ENCODE measurements at places on chromosomes 3 and 15.

GRCh38 chr3:97763586-97764406, 762 bp upstream of the ARL6 start:
- no peak for DNase-seq

DNA sequence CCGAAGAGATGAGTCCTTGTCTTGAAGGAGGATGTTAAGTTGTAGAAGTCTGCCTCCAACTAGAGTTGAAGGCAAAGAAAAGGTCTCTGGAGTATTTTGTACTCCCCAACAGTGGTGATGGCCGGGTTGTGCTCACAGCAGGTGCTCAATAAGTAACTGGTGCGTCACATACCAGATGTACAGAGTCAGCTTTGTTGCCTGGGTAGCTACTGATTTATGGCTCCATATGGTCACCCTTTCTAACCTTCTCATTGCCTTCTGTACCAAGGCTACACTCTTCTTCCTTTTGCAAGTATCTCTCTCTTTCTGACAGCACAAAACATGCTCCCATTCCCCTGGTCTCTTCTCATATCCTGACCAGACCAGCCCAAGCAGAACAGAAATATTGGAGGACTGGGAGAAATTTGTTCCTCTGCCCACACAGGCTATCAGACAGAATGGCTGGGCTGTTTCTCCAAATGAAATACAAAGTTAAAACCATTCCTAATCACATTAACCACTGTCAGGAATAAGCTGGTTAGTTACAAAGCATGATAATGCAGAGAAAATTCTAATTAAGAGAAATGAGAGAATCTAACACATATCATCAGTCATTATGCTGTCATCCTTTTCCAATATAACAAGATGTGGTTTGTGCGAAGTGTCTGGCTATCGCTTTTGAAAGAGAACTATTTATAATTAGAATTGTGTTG, 150.1 kb upstream of the LRRN1 start:
- DNase-seq: no peak

GRCh38 chr15:40650479-40650878, 44.5 kb upstream of the RAD51 start:
- no peak for DNase-seq

DNA sequence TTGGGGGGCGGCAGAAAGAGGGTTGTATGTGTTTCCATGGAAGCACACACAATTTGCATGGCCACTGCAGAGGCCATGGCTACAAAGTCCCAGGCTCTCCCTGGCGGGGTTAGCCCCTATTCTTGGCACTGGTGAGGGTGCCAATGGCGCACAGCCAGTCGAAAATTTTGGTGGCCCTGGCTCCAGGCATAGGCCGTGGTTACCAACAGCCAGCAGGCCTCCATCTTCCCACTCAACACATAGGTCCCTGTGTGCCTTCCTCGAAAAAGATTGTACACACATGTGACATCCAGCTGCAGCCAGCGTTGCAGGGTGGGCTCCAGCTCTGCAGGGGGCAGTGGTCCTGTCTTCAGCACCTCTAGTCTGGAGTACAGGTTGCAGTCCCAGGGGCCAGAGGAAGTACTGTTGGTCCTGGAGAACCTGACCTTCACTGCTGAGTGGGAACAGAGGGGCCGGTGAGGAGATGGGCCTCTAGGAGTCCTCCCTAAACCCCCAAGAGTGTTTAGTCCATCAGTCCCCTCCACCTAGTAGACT, 7.1 kb downstream of the P4HTM start:
- DNase-seq: no peak

GRCh38 chr15:98776607-98777281, 128.4 kb downstream of the IGF1R start:
- DNase-seq: no peak

DNA sequence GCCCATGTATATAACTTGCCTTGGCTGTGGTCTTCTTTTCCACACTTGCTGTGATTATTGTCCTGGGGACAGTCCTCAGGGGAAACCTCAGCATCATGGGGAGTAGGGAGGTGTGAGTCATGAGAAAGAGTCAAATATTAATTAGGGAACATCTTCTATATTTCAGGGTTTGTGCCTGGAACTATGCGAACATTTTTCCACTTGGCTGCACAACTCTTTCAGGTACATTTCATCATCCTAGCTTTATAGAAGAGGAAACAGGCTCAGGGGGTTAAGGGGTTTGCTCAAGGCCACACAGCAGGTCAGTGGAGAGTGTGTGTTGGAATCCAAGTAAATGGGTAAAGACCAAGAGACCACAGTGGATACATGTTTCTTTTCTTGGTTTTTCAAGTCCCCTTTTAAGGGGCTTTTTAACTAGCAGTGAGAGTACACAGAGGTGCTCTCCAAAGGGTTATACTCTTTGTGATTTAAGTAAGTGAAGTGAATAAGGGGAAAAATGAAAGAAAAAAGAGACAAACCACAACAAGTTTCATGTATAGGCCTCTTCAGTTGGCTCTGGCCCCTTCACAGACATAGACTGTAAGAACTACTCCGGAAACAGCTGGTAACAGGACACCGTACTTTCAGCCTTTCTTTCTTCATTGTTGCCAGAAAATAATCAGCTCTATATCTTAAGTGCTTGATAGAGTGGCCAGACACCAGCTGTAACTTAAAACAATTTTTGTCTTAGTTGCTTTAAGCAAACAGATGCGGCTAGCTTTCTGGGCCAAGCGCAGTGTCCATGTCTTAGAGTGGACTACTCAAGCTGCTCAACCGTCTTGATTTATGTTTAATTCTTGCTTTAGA, 64.6 kb downstream of the EEFSEC start:
- DNase-seq: no peak

- DNase-seq: no peak
Observed at GRCh38 chr3:71548705-71549384, 34.7 kb downstream of the FOXP1 start.

- peak; percentile 26 for DNase-seq
Observed at GRCh38 chr3:194112120-194113106, 23.5 kb upstream of the HES1 start.

- no peak for DNase-seq
Observed at GRCh38 chr15:51775967-51776816, 24.8 kb downstream of the TMOD2 start.

- no peak for DNase-seq
Observed at GRCh38 chr3:169948559-169949448, 17.8 kb upstream of the SEC62 start.

GRCh38 chr3:22935040-22935439, 268.1 kb upstream of the UBE2E2 start:
- no peak for DNase-seq

DNA sequence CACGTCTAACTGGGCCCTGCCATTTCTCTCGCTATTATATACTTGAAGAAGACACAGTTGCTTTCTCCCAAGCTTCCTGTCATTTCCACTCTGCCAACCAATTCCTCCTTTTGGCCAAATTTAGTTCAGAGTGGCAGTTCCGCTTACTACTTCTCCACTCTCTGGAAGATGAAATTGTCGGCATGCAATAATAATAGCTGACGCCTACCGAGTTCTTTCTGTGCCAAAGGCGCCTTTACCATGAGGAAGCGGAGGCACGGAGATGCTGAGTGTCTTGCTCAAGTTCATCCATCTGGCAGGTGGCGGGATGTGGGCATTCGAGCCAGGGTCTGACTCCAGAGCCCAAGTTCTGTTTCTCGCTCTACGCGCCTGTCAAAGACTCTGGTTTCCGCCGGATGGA, 14.6 kb upstream of the NRROS start:
- DNase-seq: no peak

DNA sequence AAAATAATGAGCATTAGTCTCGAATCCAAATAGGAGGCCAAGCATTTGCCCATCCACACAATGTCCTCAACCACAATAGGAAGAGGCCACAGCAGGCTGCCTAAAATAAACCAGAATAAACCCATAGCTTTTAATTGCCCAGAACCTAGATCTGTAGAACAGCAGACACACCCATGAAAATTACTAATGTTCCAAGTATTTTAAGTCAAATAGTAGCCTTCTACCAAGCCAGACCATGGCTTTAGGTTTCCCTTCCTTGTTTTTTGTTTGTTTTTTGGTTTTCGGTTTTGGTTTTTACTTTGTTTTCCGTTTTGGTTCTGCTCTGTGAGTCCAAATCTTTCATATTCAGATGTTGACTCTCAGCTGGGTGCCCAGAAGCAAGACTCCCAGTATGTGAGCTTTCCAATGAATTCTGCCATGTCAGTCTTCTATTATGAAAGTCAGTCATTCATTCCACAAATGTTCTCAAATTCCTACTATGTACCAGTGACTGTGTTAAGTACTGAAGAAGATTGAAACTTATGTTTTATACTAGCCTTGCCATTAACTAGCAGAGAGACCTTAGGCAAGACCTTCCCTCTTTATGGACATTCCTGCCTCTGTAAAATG, 57.8 kb upstream of the BOC start:
- no peak for DNase-seq

DNA sequence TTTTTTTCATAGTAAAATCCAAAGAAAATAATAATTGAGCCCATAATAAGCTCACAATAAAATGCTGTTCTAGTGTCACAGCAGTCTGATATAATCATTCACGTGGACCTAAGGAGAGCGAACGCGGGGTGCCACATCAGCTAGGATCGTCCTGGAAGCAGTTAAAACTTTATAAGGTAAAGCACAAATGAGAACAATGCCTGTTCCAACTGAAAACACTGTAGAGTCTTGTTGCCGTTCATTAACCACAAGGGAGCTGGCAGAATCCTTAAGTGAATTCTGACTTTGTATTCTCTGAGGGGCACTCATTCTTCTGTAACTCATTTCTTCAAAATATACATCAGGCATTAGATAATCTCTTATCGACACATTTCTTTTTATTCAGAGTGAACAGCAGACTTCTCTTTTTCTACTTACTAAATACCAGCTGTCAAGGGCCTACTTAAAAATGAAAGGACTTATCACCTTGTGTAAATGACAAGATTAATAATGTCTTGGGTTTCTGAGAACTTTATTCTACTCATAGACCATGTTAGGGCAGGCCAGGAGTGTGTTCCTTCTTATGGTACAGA, 524.6 kb downstream of the MECOM start:
- DNase-seq: no peak

GRCh38 chr15:64447536-64448315, 12.7 kb upstream of the ZNF609 start:
- no peak for DNase-seq

DNA sequence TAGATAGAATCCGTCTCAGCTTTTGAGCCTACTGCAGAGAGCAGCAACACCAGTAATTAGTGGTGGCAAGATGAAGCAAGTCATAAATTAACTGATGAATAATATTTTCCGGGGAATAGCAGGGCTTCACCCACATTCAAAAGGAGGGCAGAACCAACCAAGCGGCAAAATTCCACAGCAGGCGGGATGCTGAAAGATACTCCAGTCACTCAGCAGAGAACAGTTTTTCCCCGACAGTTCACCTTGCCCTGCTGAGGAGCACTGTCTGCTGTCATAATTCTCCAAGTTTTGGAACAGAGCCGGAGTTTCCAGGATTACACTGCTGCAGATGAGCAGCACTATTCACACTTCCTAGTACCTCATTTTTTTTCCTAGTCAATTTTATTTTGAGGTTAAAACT, 274.7 kb downstream of the CD47 start:
- no peak for DNase-seq

- no peak for DNase-seq
Observed at GRCh38 chr3:55708242-55708641, 221.1 kb upstream of the WNT5A start.

GRCh38 chr15:91108421-91108820, 8.4 kb downstream of the SV2B start:
- no peak for DNase-seq

GRCh38 chr3:47613722-47614121, 35.1 kb upstream of the CSPG5 start:
- no peak for DNase-seq

DNA sequence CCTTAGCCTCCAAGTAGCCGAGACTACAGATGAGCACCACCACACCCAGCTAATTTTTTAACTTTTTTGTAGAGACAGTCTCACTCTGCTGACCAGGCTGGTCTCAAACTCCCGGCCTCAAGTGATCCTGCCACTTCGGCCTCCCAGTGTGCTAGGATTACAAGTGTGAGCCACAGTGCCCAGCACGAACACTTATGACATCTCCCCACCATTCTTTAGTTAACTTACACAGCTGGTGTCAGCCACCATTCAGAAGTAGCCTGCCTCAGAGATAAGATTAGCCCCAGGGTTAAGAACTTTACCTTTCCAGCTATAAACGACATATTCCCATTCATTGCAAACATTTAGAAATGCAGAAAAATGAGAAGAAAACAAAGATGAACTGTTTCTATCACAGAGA, 58.2 kb downstream of the TRPM7 start:
- DNase-seq: no peak

DNA sequence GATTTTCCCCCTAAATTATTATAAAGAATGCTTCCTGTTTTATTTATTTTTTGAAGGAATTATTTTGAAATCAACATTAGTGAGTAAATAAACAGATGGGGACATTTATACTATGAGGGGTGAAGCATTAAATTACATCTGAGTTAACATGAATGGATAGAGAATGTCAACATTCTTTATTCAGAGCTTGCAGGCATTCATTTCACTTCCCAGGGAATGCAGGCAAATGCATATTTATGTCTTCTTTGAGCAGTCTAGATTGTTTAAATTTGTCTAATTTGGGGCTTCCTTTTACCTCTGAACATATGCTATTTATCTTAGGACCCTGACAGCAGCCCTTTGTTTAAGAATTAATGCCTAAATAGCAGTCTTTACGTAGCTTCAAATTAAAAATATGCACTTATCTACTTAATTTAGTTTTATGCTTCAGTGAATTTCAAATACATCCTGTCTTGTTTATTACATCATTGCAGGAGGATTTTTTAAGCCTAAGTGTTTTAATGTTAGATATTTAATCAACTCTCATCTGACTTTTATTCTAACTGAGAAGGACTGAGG, 630.5 kb upstream of the LMCD1 start:
- DNase-seq: no peak

DNA sequence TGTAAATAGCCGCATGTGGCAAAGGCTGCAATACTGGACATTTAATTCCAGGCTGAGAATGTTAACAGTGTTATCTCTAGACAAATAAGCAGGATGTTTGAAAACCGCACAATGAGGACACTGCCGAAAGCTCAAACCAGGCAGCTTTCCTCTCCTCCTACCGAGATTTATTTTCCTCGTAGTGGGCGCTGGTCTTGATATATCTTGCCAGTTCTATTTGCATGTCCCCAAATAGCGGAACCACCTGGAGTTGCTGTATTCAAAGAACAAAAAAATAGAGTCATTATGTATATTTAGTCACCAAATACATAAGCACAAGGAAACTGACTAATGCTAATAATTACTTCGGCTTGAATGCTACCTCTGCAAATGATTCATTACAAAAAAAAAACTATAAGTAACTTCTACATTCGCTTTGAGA, 46.5 kb downstream of the CYFIP1 start:
- no peak for DNase-seq

Data from NCI-H1092 (cell line).